ENCODE measurements at places on chromosomes 16 and 17.

- no peak for DNase-seq
Measured at GRCh38 chr17:45973099-45973780, 25.8 kb upstream of the STH start.

DNA sequence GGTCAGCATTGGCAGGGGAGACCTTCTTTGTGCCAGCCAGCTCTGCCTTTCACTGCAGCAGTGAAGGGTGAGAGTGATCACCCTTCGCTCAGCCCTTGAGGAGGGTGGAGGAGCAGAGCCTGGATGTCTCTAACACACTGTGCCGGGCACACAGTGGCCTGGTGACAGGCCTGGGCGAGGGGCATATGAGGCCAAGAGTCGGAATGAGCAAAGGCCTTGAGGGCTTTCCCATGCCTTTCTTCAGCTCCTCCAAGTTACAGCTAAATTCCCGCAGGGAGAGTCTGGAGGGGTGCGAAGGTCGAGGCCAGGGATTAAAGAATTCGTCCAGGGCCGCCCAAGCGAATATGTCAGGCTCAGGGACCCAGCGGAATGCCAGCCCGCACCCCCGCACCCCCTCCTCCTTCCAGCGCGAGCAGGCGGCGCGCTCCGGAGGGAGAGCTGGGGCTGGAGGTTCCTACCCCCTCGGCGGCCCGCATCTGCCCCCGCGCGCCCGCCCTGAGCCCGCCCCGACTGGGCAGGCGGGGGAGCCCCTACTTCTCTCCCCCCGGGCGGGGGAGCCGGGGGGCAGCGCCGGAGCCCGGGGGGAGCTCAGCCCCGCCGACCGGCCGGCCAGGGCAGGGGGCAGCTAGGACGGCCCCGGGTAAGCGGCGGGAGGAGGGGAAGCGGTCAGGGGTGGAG, at the start of gene RASL10B:
Gene RASL10B (plus strand): TSS at position 401 of the 678 bp plus-strand sequence. CDS start 3,546 bp downstream, outside the sequence.
- DNase-seq, result no peak

DNA sequence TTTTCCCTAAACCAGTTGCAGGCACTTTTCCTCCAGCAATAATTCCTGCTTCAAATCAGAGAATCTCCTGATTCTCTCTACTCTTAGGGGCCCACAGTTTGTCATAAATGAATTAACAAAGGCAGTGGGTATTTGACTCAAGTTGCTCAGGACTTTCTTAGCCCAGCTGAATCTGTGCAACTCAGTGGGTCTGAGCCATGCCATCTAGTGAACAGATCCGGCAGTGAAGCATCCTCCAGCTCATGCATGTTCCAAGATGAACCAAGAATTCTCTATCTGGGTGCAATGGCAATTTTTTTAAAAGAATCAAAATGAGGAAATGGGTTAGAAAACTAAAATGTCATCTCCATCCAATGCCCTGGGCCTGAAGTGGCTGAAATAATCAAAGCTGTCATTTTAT, 575.2 kb upstream of the CDH11 start:
- DNase-seq, result no peak

- no peak for DNase-seq
Measured at GRCh38 chr16:67162506-67163163, 1.9 kb upstream of the HSF4 start.

DNA sequence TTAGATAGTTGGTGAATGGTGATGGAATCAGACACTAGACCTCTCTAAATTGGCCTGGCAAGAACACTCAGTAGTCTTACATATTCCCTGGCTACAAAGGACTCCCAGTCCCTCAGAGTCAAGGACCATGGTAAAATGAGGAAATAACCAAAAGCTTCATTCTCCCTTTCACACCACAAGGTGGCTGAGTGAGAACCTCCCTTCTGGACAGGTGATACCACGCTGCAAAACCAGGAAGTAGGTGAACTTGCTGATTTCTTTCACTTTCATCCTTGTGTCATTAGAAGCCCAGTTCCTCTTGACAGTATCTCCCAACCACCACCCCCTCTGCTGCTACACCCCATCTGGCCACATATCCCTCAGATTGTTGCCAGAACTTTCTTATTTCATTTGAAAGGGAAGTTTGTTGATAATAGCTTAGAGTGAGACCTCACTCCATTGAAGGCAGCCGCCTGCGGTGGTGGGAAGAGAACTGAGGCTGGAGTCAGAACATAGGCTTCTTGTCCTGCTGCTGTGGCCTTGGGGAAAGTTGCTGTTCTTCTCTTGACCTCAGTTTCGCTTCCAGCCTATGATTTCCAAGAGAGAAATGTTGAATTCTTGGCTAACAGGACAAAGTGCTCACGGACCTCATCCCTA, 290.6 kb upstream of the CCL2 start:
- DNase-seq, result no peak

DNA sequence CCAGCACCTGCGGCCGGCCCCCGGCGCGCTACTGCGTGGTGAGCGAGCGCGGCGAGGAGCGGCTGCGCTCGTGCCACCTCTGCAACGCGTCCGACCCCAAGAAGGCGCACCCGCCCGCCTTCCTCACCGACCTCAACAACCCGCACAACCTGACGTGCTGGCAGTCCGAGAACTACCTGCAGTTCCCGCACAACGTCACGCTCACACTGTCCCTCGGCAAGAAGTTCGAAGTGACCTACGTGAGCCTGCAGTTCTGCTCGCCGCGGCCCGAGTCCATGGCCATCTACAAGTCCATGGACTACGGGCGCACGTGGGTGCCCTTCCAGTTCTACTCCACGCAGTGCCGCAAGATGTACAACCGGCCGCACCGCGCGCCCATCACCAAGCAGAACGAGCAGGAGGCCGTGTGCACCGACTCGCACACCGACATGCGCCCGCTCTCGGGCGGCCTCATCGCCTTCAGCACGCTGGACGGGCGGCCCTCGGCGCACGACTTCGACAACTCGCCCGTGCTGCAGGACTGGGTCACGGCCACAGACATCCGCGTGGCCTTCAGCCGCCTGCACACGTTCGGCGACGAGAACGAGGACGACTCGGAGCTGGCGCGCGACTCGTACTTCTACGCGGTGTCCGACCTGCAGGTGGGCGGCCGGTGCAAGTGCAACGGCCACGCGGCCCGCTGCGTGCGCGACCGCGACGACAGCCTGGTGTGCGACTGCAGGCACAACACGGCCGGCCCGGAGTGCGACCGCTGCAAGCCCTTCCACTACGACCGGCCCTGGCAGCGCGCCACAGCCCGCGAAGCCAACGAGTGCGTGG, 1.5 kb downstream of the NTN1 start:
- DNase-seq, result no peak

DNA sequence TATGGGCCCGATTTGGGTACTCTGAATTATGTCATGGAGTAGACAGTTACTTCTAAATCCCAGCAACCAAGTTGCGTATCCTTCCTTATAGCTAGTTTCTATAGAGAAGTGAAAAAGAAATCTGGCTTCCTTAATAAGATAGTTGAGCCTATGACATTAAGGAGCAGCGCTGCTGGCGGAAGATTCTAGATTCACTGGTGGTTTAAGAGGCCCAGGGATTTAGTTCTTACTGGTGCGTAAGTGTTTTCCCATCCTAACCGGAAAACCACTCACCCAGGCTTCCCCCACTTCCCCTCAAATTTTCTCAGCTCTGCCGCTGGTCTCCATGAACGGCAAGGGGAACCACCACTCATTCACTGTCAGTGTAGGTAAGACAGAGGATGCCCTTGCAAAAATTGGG, 230.4 kb downstream of the CPPED1 start:
- DNase-seq, result no peak

DNA sequence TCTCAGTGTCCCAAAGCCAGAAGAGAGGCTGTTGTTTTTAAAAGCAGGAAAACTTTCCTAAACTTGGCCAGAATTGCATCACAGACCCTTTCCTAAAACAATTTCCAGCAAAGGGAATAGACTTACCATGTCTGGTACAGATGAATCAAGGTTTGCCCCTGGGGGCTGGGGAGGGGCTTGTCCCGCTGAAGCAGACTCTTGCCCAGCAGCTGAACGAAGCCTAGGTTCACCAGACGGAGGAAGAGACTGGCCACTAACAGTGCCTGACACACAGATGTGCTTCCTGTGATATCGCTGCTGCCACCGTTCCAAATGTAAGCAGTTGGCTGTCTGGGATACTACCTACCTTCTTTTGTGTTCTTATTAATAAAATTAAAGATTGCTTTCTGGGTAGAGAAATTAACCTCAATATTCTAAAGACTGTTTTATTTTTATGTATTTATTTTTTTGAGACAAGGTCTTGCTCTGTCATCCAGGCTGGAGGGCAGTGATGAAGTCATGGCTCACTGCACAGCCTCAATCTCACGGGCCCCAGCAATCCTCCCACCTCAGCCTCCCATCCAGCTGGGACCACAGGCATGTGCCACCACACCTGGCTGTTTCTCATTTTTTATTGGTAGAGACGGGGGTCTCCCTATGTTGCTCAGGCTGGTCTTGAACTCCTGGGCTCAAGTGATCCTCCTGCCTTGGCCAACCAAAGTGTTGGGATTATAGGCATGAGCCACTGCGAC, 13.5 kb downstream of the PRCD start:
- no peak for DNase-seq

DNA sequence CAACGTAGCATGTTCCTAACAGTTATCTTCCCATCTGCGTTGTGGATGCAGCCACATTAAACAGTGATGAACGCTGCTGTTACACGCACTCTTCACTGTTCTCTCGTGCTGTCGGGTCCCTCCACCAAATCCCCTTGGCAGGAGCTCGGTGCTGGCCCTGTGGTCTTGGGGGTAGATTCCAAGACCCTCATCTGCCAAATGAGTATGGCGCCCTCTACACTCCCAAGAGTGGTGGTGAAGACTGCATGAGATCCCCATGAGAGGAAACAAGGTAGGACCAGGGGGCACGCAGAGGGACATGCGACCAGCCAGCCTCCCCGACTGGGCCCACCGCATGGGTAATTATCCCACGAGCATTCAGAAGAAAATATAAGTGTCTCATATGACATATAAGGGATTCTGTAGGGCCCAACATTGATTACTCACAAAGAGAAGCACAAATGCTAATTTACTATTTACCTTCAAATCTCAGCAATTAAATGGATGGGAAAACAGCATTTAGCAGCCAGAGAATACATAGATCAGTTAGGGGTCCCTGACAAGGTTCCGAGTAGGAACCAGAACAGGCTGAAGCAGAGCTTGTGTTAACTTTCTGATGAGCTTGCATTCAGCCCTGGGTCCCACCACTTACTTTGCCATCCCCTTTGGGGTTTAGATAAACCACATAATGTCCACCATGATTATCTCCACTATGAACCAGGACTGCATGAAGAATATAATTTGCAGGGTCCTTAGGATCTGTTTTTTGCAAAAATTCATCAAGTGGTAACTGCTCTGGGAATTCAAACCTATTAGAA, 23.8 kb downstream of the LITAFD start:
- DNase-seq, result no peak

DNA sequence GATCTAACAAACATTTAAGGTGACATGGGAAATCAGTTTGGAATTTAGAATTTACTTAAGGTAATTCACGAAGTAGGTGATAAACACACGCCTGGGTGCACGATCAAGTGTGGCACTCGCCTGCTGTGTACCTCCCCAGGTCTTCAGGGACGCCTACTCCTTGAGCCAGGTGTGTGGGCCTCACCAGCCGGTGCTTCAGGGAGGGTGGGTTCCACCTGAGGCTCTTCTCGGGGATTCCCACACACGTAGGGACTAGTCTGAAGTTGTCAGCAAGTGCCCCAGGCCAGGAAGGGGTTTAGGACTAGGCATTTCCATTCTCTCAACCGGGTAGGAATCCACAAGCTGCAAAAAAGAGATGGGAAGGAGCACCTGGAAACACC, 9.8 kb upstream of the NAT9 start:
- no peak for DNase-seq

- DNase-seq, result no peak
Measured at GRCh38 chr17:78384479-78385175, 6.2 kb downstream of the PGS1 start.

GRCh38 chr16:56330476-56330875, 94.9 kb downstream of the AMFR start:
- no peak for DNase-seq

GRCh38 chr17:67995570-67996263, 552 bp downstream of the C17orf58 start:
- no peak for DNase-seq

DNA sequence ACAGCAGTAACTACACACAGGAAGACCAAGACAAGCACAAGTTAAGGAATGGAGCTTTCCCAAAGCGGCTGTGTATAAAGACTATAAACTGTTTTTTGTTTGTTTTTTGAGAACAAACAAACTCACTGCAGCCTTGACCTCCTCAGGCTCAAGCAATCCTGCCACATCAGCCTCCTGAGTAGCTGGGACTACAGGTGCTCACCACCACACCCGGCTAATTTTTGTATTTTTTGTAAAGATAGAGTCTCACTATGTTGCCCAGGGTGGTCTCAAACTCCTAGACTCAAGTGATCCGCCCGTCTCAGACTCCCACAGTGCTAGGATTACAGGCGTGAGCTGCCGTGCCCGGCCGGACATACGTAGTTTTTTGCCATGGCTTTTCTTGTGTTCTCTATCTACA, 4.1 kb upstream of the PDE6G start:
- no peak for DNase-seq

- DNase-seq, result no peak
Measured at GRCh38 chr17:43671031-43671692, 9.4 kb upstream of the MEOX1 start.

GRCh38 chr16:24781256-24781655, 51.8 kb downstream of the TNRC6A start:
- no peak for DNase-seq

GRCh38 chr17:56834380-56835263, 671 bp downstream of the DGKE start:
- DNase-seq, result peak; percentile 40

DNA sequence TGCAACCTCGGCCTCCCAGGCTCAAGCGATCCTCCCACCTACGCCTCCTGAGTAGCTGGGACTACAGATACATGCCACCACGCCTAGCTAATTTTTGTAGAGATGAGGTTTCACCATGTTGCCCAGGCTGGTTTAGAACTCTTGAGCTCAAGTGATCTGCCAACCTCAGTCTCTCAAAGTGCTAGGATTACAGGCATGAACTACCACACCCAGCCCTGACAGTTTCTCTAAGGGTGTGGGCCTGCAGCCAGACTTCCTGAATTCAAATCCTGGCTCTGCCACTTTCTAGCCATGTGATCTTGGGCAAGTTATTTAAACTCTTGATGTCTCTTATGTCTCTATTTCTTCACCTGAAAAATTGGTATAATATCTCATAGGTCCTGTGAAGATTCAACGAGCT, 5.6 kb downstream of the CUEDC1 start:
- no peak for DNase-seq

GRCh38 chr17:6611231-6611630, 29.3 kb downstream of the KIAA0753 start:
- no peak for DNase-seq

GRCh38 chr17:6943406-6943805, 52.4 kb upstream of the ALOX12 start:
- no peak for DNase-seq

- DNase-seq, result no peak
Measured at GRCh38 chr17:40718930-40719329, 15.4 kb upstream of the KRT24 start.

DNA sequence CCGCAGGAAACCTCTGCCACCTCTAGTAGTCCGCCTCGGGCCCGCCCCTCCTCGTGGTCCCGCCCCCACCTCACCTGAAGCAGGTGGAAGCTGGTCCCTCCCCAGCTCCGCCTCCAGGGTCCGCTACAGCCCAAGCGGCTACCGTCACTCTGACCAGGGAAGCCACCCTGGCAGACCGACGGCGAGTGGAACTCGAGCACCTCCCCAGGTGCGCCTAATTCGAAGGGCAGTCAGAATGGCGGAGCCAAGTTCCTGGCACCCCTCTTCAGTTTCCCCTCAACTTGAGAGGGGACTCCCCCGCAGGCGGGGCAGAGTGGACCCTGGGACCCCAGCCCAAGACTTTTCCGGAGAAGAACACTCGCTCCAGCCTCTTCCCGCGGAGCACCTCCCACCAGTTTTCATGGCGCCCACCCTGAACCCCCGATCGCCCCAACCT, 507 bp downstream of the FHOD1 start:
- peak; percentile 18 for DNase-seq

Data from stimulated activated CD8-positive, alpha-beta memory T cell treated with anti-CD3 and anti-CD28 coated beads, Interleukin-4, amount 100 ng/mL, for 1 hour (primary cell).